ENCODE measurements at places on chromosomes 11 and 22. TPM values are rescaled to one million over a fixed set of nuclear protein-coding genes. Genes with fewer than 3 reads are reported as not detected.

GRCh38 chr11:12721816-12722604, 47.8 kb downstream of the TEAD1 start:
- H3K27me3 ChIP-seq = no peaks in the 10 kb centered on the region
- no peak overlapping the region for H3K27ac ChIP-seq
- peaks cover 62% of the 10 kb centered on the region for H3K4me1 ChIP-seq
- H3K4me3 ChIP-seq = no peak overlapping the region

GRCh38 chr11:70631624-70632047, 233.3 kb downstream of the CTTN start:
- H3K27me3 ChIP-seq = no peaks in the 10 kb centered on the region
- no peak overlapping the region for H3K27ac ChIP-seq
- DNase-seq = no peak
- H3K4me1 ChIP-seq = no peaks in the 10 kb centered on the region
- no peaks in the 10 kb centered on the region for H3K36me3 ChIP-seq
- H3K4me3 ChIP-seq = no peak overlapping the region

- H3K4me3 ChIP-seq = no peak overlapping the region
- H3K27me3 ChIP-seq = no peaks in the 10 kb centered on the region
- no peak overlapping the region for H3K27ac ChIP-seq
- DNase-seq = no peak
These were observed 356.9 kb downstream of the LARGE1 start for GRCh38 chr22:33563220-33563964.

GRCh38 chr11:125211948-125212340, 47.4 kb downstream of the PKNOX2 start:
- no peak for DNase-seq
- H3K4me3 ChIP-seq = no peak overlapping the region
- H3K4me1 ChIP-seq = peaks cover 61% of the 10 kb centered on the region
- H3K27ac ChIP-seq = no peak overlapping the region
- H3K36me3 ChIP-seq = no peaks in the 10 kb centered on the region
- no peaks in the 10 kb centered on the region for H3K27me3 ChIP-seq

- no peak overlapping the region for H3K27ac ChIP-seq
- H3K36me3 ChIP-seq = no peaks in the 10 kb centered on the region
- no peak for DNase-seq
These were observed 58.2 kb downstream of the RBX1 start for GRCh38 chr22:41009222-41009948.

DNA sequence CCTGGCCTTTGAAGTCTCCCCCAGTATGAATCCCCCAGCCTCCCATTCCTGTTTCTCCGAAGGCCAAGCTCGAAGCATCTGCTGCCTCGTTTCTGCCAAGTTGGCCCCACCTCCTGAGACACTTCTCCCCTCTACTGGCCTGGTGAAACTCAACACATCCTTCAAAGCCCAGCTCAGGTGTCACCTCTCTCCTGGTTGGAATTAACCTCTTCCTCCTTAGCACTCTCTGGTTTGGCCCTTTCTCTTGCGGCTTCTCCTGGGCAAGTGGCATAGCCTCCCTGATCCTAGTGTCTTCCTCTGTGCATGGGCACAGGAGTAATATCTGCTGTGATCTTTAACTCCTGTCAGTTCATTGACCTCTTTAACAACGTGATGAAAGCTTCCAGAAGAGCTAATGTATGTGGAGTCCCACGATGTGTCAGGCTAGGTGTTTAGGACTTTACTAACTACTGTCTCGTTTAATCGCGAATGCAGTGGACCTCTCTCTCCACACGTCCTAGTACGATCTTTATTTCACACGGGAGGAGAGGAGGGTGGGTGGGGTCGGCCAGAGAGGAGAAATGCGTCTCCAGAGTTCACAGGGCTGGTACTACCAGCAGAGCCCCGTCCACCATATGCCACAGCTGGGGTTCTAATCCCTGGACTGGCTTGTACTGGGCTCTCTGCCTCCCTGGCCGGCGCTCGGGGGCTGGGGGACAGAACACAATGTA, 826 bp upstream of the PTPRJ start:
- peaks cover 7% of the 10 kb centered on the region for H3K27me3 ChIP-seq
- H3K4me1 ChIP-seq = peaks cover 27% of the 10 kb centered on the region
- no peak for DNase-seq
- peak overlapping the region; percentile 97 for H3K4me3 ChIP-seq

DNA sequence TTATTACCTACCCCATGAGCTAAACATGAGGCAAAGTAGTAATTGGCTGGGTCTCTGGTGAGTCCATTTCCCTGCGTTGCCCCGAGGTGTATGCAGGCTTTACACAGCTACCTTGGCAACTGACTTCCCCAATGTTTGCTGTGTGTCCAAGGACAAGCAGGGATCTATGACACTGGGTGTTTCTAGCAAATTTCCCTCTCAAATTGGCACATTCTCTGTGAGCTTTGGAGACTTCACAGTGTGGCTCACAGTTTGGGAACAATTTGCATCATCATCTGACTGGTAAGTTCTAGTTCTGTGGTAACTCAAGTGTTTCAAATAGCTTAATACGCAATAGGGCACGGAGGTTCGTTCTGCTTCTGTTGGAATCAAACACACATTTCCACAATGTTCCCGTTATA, 12.5 kb downstream of the NNMT start:
- H3K27me3 ChIP-seq = no peaks in the 10 kb centered on the region
- DNase-seq = no peak
- no peaks in the 10 kb centered on the region for H3K36me3 ChIP-seq
- peaks cover 4% of the 10 kb centered on the region for H3K4me1 ChIP-seq
- H3K27ac ChIP-seq = no peak overlapping the region

GRCh38 chr11:33907421-33907820, 15.5 kb upstream of the LMO2 start:
- no peaks in the 10 kb centered on the region for H3K27me3 ChIP-seq
- no peak for DNase-seq
- peak overlapping the region; percentile 34 for H3K27ac ChIP-seq
- H3K36me3 ChIP-seq = no peaks in the 10 kb centered on the region
- H3K4me3 ChIP-seq = no peak overlapping the region
- peaks cover 31% of the 10 kb centered on the region for H3K4me1 ChIP-seq

DNA sequence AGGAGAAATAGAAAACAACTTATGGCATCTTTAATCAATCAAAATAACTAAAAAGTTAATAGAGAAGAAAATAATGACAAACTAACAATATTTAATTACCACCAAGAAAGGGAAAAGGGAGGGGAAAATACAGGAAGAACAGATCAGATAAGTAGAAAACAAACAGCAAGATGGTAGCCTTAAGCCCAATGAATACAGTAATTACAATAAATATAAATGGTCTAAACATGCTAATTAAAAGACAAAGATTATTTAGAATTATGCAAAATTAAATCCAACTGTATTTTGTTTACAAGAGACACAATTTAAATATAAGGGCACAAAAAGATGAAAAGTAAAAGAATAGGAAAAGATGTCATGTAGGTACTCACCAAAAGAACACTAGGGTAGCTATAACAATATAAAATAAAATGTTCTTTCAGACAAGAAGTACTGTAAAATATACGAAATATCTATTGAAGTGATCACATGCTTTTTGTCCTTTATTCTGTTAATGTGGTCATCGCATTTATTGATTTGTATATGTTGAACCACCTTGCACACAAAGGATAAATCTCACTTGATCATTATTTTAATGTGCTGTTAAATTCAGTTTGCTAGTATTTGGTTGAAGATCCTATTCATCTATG, 14.0 kb downstream of the C11orf65 start:
- H3K27ac ChIP-seq = no peak overlapping the region
- no peaks in the 10 kb centered on the region for H3K4me1 ChIP-seq
- H3K4me3 ChIP-seq = no peak overlapping the region

GRCh38 chr11:77656362-77656761, 18.8 kb upstream of the CLNS1A start:
- no peak overlapping the region for H3K27ac ChIP-seq
- H3K4me3 ChIP-seq = no peak overlapping the region
- H3K36me3 ChIP-seq = no peaks in the 10 kb centered on the region
- H3K4me1 ChIP-seq = no peaks in the 10 kb centered on the region
- no peak for DNase-seq

GRCh38 chr11:12008790-12009616, 577 bp upstream of the DKK3 start:
- peak; percentile 89 for DNase-seq
- H3K4me1 ChIP-seq = peaks cover 7% of the 10 kb centered on the region
- H3K27ac ChIP-seq = no peak overlapping the region
- H3K4me3 ChIP-seq = peak overlapping the region; percentile 92
- no peaks in the 10 kb centered on the region for H3K36me3 ChIP-seq

- no peak overlapping the region for H3K27ac ChIP-seq
- no peaks in the 10 kb centered on the region for H3K27me3 ChIP-seq
- no peaks in the 10 kb centered on the region for H3K36me3 ChIP-seq
- DNase-seq = no peak
These were observed 83.6 kb upstream of the TBCEL start for GRCh38 chr11:120940160-120940848.

DNA sequence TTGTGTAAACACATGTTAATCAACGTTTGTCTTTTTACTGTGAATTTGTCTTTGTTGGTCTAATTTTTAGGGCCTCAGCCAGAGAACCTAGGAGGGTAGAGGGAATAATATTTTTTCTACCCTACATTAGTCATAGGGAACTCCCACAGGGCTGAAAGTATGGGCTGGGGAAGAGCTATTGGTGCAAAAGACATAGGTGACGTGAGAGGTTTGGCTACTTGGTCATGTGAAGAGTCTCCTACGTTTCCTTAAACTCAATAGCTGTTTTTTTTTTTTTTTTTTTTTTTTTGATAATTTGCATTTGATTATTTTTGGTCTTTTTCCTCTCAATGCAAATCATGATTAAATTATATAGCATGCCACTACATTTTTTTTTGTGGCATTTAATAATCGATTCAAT, 15.9 kb upstream of the MMP7 start:
- H3K27ac ChIP-seq = no peak overlapping the region
- H3K27me3 ChIP-seq = no peaks in the 10 kb centered on the region
- peaks cover 4% of the 10 kb centered on the region for H3K4me1 ChIP-seq

- H3K36me3 ChIP-seq = no peaks in the 10 kb centered on the region
- H3K4me3 ChIP-seq = no peak overlapping the region
- no peak overlapping the region for H3K27ac ChIP-seq
- DNase-seq = no peak
- H3K4me1 ChIP-seq = peaks cover 7% of the 10 kb centered on the region
- H3K27me3 ChIP-seq = no peaks in the 10 kb centered on the region
These were observed 112.1 kb upstream of the DRD2 start for GRCh38 chr11:113587308-113587739.

DNA sequence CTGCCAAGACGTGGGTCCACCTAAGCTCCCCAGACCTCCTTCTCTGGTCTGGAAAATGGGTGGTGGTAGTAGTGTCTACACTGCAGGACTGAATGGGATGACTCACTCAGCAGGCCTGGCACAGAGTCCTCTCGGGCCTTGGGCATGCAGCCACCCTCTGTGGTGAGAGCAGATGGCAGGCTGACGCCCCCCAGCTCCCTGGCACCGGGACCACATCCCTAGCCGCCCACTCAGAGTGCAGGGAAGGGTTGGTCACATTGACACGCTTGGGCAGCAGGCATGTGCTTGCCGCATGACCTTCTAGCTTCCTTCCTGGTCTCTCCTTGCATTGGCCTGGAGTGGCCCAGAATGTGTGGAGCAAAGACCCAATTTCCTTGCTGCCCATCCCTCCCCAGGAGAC, 30.7 kb upstream of the PRODH start:
- H3K27ac ChIP-seq = no peak overlapping the region
- H3K4me3 ChIP-seq = no peak overlapping the region
- no peak for DNase-seq
- H3K27me3 ChIP-seq = peaks cover 10% of the 10 kb centered on the region
- H3K36me3 ChIP-seq = no peaks in the 10 kb centered on the region

DNA sequence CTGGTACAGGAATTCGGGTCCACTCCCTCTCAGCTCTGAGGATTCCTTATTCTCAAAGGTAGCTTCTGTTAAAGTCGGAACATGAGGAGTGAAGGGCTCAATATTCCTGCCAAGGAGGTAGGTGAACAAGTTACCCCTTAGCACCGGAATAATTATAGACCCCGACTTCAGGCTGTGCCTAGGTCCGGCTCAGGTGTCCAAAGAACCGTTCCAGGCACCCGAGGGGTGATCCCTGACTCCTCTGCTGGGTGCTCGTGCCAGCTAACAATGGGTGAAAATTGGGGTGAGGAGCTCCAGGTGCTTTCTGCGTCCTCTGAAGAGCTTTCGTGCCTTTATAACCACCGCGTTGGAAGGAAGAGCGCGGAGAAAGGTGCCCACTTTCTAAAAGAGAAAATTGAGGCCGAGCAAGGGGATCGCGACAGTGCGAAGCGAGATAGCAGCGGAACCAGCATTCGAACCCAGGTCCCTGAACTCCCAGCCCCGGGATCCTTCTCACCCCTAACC, 393 bp downstream of the CYB561A3 start:
- peak overlapping the region; percentile 90 for H3K4me3 ChIP-seq
- H3K27ac ChIP-seq = peak overlapping the region; percentile 99
- DNase-seq = no peak
- peaks cover 10% of the 10 kb centered on the region for H3K36me3 ChIP-seq

DNA sequence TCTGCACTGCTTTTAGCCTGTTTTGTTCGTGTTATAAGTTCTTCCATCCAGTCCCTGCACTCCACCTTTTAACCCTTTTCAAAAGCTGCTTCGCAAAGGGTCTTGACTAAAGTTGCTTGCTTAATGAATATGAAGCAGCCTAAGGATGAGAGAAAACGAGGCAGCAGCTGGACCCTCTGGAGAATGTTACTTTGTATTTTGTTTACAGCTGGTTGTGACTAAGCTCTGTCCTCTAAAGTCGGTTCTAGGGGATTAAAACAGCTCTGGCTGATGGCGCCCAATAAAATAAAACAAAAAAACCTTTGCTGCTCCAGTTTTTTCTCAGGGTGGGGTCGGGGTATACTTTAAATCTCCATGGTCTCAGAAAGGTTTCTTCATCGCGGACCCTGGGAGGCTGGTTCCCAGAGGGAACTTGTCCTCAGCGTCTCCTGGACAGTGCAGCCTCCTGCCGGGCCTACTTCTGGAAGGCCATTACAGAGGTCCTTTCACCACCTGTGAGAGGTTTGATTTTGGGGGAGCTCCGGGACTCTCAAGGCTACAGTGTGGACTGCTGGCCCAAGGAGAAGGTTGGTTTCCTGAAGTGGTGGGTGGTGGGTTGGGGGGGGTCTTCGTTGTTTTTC, 836 bp upstream of the RBM4 start:
- peak overlapping the region; percentile 35 for H3K4me3 ChIP-seq
- peaks cover 39% of the 10 kb centered on the region for H3K4me1 ChIP-seq
- H3K27ac ChIP-seq = peak overlapping the region; percentile 84
- DNase-seq = peak; percentile 56
- peaks cover 23% of the 10 kb centered on the region for H3K36me3 ChIP-seq

DNA sequence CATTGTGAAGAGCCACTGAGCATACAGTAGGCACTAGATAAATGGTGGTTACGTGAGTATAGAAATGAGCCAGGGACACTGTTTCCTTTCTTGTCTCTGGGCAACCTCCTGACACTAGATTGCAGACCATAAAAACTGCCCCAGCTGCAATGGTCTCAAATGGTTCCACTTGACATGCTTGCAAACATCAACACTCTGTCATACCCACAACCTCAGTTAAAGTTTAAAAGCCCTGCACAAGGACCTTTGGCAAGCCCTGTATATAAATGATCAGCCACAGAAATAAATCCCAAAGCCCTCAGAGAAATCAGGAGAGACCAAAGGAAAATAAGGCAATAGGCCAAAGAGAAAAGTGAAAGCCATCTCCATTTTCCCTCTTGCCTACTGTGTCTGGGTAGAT, 20.7 kb downstream of the PLEKHA7 start:
- no peaks in the 10 kb centered on the region for H3K36me3 ChIP-seq
- no peak overlapping the region for H3K27ac ChIP-seq

- H3K4me1 ChIP-seq = peaks cover 9% of the 10 kb centered on the region
- H3K4me3 ChIP-seq = no peak overlapping the region
- no peak overlapping the region for H3K27ac ChIP-seq
- no peak for DNase-seq
- no peaks in the 10 kb centered on the region for H3K27me3 ChIP-seq
These were observed 4.3 kb downstream of the LRRC51 start for GRCh38 chr11:72084965-72085364.

PATE4 gene
- not detected for total RNA-seq

HTATIP2 gene
- total RNA-seq = 25.3 TPM

UBQLN3 gene
- total RNA-seq = 0.37 TPM

CALCA gene
- not detected for total RNA-seq

PHOX2A gene
- total RNA-seq = not detected

Data from neural progenitor cell (in vitro differentiated cells).